Activated CD4-positive, alpha-beta T cell treated with anti-CD3 and anti-CD28 coated beads for 4 hours (primary cell): ENCODE measurements at places on chromosomes 16 and 17.

GRCh38 chr17:68033636-68034451, 1.7 kb upstream of the KPNA2 start:
- no peak for DNase-seq

GRCh38 chr17:17191346-17191792, 14.8 kb downstream of the PLD6 start:
- DNase-seq = no peak

DNA sequence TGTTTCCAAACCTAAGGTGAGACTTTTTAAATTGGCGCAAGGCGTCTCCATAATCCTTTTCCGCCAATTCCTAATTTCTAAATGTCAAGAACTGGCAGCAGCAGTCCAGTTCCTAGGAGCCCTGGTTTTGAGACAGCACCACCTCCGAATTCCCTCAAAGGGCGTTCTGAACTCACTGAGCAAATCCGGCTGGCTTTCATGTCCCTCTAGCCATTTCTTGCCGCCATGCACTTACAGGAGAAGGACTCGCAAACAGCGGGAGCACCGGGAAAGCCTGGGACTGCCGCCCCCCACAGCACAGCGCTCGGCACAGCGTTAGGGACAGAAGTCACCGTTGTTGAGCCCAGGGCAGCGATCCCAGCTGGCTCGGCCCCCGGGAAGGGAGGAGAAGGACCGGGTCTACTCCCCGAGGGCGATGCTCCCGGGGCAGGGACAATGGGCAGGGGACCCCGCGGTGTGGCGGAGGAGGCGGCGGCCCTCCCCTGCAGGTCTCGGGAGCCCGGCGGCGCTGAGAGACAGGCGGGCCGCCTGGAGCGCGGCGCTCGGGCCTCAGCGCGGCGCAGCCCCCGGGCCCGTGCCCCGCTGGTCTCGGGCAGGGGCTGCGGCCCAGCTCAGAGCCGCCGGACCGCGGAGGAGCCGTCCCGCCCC, 545 bp downstream of the ARHGAP17 start:
- DNase-seq = peak; percentile 7

- DNase-seq = no peak
Measured at GRCh38 chr16:63613701-63614100, 1508.2 kb downstream of the CDH11 start.

DNA sequence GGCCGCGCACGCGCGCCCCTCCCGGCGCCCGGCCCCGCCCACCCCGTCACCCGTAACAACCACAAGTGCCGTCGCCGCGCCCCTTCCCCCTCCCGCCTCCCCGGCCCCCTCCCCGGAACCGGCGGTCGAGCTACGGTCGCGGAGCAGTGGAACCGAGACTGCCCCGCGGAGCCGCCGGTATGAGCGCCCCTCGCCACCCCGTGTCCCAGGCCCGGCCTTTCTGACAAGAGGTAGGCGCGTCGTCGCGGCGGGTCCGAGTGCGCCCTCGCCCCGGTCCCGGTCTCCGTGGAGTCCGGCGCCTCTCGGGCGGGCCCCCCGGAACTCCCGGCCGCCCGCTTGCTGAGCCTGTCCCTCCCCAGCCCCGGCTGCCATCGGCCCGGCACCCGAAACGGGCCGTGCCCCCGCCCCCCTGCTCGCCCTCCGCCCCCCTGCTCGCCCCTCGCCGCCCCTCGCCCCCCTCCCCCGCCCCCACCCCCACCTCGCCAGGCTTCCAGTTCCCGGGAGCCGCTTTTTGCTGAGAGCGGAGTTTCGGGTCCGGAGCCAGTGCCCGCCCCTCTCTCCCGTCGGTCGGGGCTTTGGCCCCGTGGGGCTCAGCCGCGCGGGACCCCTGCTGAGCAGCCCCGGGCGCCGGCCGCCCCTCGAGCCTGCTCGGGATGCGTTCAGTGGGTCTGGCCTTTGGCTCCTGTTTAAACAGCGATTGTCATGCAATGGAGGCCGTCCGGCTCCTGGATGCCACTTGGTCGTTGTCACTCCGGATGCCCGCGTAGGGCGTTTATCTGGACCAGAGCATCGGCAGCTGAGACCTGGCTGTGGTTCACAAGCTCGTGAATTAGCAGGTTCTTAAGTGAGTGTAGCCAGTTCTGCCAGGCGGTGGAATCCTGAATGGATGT, at the start of gene SEC14L1:
Gene SEC14L1 (plus strand): TSS at position 92 of the 890 bp plus-strand sequence. CDS start 2,628 bp downstream, outside the sequence.
- peak; percentile 29 for DNase-seq

- no peak for DNase-seq
Measured at GRCh38 chr16:8713635-8714172, 39.3 kb downstream of the ABAT start.

GRCh38 chr16:25298165-25298872, 40.7 kb upstream of the ZKSCAN2 start:
- DNase-seq = no peak

DNA sequence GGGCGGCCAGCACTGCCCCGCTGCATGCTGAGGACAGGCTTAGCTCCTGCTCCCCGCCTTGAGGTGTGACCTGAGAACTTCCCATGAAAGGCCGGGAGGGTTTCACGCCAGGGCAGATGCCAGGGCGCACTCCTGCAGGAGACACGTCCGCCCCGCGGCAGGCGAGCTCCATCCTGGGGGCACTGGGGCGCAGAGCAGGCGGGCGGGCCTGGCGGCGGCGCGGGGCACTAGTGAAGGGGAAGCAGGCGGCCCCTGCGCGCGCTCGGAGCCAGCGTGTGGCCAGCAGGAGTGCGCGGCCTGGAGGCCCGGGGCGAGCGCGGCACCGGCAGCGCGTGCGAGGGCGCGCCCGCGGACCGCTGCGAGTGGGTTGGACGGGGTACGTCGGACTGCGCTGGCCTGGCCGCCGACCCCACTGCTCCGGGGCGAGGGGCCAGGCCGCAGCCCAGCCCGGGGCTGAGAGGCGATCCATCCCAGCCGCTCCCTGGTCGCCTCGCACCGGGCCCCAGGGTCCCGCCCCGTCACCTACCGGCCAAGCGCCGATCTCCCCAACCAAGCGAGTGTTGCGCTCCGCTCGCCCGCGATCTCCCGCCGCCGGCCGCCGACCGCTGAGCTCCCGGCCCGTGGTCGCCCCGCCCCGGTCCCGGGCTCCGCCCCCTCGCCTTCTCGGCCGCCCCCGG, at the start of gene MAP3K14:
Gene MAP3K14 (minus strand): TSS at position 587 of the 677 bp plus-strand sequence. CDS start 26,275 bp downstream, outside the sequence.
- peak; percentile 63 for DNase-seq

DNA sequence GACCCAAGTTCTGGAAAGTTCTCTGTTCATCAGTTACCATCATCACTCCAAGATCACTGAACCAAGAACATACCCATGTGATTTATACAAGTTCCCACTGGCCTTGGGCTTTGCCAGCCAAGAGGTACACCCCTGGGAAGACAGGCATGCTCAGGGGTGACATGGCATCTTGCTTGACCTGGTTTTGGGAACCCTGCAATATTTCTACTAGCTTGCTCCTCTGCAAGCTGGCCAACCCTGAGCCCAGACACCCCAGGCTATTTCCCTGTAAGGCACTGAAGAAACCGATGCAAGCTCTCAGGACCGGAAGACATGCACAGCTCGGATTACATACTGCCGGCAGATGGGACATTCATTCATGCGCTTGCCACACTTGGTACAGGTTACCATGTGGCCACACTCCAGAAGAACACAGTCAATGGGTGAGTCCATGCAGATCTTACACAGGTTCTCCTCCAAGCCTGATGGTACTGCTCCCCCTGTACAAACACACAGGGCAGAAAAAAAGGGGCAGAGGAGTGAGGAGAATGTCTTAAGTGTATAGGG, 31.4 kb downstream of the LIG3 start:
- no peak for DNase-seq

DNA sequence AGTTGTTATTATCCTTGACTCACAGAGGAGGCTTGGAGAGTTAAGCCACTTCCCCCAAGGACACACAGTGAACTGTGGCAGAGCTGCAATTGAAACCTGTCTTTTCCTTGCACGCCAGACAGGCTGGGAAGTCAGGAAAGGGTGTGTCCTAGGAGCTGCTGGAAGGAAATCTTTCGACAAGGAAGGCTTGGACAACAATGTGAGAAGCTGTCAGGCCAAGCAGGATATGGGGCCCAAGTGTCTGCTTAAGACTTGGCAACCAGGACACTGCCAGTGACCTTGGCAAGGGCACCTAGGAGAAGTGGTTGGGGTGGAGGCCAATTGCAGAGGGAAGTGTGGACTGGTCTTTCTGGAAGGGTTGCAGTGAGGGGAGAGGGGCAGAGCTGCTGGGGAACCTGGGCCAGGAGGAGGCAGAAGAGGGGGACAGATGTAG, 2.1 kb upstream of the CAMKK1 start:
- no peak for DNase-seq

DNA sequence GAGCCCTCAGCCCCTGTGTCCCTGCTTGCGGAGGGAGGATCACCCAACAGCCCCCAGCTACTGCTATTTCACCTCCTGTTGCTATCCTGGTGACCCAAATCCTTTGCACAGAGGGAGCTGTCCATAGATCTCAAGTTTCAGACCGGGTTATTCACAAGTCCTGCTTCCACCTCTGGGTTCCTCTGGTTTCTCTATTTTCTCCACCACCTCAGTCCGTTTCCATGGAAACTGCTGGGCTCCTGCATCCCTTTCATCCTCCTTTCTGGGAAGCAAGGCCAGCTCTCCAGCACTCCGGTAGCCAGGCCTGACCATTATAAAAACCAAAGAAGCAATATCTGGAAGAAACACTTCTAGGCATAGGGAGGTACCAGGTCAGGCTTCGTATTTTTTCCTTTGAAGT, 4.8 kb upstream of the CALB2 start:
- no peak for DNase-seq

GRCh38 chr17:2777242-2777867, 18.9 kb upstream of the RAP1GAP2 start:
- no peak for DNase-seq

DNA sequence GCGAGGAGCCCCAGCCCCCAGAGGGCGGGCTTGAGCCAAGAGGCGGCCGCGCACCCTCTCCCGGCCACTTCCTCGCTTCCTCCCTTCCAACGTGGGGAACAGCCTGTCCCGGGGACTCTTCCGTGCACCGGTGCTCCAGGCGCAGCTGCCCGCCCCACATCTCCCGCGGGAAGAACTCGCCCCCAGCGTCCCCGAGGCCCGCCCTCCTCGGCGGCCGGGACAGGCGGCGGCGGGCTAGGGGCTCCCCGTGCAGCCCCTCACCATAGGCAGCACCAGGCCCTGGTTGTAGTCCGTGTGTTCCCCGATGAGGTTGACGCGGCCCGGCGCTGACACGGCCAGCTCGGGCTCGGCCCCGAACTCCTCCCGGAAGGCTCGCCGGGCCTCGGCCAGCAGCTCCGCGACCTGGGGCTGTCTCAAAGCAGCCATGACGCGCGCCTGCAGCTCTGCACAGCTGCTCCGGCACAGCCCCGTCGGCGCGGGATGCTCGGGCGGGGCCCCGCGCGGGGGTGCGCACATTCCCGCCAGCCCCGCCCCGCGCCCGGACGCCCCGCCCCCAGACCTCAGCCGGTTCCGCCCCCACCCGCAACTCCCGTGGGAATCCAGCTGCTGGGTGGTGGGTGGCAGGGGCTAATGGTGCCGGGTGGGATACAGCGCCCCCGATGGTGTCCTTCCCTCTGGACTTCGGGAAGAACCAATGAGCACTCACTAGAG, at the start of gene GALK1:
Gene GALK1 (minus strand): TSS at position 482 of the 711 bp plus-strand sequence. CDS start 56 bp downstream, at position 426.
- peak; percentile 76 for DNase-seq

- no peak for DNase-seq
Measured at GRCh38 chr17:28038802-28039201, 3.7 kb upstream of the NLK start.

DNA sequence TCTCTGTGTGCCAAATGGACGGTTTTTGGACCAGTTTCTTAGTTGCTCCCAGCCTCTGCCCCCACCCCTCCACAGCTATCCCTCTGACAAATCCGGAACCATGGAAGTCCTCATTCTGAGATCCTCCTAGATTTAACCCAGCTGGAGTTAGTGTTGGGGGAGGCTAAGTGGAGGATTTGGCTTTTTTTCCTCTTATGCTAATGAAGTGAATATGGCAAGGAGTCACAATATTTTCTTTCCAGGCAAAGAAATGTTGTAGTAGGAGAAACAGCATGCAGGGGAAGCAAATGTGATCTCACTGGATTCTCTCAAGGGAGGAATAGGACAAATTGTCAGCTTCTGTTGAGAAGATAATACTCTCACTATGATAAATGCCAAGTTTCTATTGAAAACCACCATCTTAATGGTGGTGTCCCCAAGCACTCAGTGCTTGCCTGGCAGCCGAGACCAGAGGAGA, 159.5 kb downstream of the MSI2 start:
- DNase-seq = no peak

DNA sequence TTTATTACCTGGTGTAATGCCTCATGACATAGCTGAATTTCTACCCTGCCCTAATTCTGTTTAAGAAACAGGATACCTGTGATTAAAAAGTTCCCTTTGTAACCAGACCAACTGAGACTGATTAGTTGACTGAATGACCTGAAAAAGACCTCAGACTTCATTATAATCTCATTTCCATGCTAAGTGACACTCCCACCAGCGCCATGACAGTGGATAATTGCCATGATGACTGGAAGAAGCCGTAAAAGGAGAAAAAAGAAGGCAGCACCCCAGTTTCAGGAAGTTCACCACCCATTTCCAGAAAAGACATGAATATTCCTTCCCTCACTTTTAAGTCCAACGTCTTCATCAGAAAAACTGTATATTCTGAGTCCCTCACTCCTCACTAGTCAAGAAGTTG, 125.6 kb upstream of the HS3ST4 start:
- no peak for DNase-seq

GRCh38 chr17:49496183-49496866, 1.2 kb downstream of the NGFR start:
- DNase-seq = peak; percentile 86

DNA sequence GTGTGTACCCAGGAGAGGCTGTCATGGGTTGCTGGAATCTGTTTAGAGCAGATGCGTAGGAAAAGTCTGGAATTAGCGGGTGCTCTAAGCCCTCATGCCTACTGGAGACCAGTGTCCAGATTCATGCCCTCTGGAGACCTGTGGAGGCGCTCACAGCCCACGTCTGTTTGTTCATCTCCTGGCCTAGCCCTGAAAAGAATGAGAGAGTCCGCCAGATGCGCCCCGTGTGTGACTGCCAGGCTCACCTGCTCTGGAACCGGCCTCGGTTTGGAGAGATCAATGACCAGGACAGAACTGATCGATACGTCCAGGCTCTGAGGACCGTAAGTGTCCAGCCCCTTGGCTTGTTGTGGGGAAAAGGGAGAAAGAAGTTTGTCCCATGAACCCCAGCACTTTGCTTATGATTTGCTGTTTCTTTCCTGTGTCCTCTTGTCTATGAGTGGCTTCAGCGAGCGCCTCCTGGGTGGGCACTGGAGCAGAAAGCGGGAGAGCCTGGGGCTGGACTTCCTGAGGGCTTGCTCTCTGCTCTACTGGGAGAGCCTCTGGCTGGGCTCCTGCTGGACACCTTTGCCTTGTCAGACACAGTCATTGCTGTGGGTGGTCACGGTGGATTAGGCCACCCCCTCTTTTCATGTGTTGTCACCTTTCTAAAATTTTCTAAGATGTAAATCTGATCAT, 35.3 kb downstream of the PRMT7 start:
- no peak for DNase-seq
